ENCODE measurements at places on chromosomes 11 and 22.

DNA sequence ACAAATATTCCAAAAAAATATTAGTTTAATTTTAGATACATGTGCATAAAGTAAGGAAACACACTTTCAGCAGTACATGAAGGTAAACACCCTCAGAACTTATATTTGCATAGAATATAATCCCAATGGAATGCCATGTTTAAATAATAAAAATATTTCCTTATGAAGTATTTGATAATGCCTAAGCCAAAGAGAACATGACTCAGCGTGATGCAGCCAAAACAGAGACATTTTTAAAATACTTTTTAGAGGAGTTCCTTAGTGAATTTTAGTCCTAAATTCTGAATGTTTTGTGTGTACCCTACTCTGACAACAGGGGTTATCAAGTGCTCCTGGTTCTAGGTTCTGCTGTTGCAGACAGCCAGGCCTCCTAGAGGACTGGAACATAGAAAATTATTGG, 39.1 kb upstream of the POU2AF2 start:
- no peak for DNase-seq

GRCh38 chr22:38871360-38872171, 450 bp downstream of the CBX6 start:
- no peak for DNase-seq

- DNase-seq: no peak
Measured at GRCh38 chr11:86046116-86046515, 22.8 kb downstream of the PICALM start.

- no peak for DNase-seq
Measured at GRCh38 chr11:130213979-130214281, 54.3 kb downstream of the ST14 start.

Measured in HTR-8/SVneo (cell line).